ENCODE measurements at places on chromosomes 12 and 14. TPM values are rescaled to one million over a fixed set of nuclear protein-coding genes. Genes with fewer than 3 reads are reported as not detected.

FOS gene
- 3.0 TPM for total RNA-seq

DCN gene
- 96.5 TPM for total RNA-seq

LHX5 gene
- total RNA-seq = not detected

KRT80 gene
- 0.83 TPM for total RNA-seq

JAG2 gene
- 1.5 TPM for total RNA-seq

COL2A1 gene
- total RNA-seq = 0.18 TPM

SERPINA12 gene
- not detected for total RNA-seq

BMAL2 gene
- total RNA-seq = 49.0 TPM

HOXC4 gene
- 1.1 TPM for total RNA-seq

RPGRIP1 gene
- not detected for total RNA-seq

GALC gene
- 34.4 TPM for total RNA-seq

ZC2HC1C gene
- 0.89 TPM for total RNA-seq

HCAR2 gene
- not detected for total RNA-seq

NKX2-1 gene
- not detected for total RNA-seq

GPR33 gene
- not detected for total RNA-seq

TMEM52B gene
- total RNA-seq = not detected

AQP2 gene
- total RNA-seq = not detected

SDR9C7 gene
- total RNA-seq = not detected

ZNF384 gene
- total RNA-seq = 20.2 TPM

ARHGAP9 gene
- total RNA-seq = not detected

ADAMTS20 gene
- 0.14 TPM for total RNA-seq
